ENCODE measurements at places on chromosomes 11 and 22. TPM values are rescaled to one million over a fixed set of nuclear protein-coding genes. Genes with fewer than 3 reads are reported as not detected.

- no peak for ATAC-seq
Measured at GRCh38 chr11:102260241-102260640, 57.0 kb upstream of the BIRC3 start.

DNA sequence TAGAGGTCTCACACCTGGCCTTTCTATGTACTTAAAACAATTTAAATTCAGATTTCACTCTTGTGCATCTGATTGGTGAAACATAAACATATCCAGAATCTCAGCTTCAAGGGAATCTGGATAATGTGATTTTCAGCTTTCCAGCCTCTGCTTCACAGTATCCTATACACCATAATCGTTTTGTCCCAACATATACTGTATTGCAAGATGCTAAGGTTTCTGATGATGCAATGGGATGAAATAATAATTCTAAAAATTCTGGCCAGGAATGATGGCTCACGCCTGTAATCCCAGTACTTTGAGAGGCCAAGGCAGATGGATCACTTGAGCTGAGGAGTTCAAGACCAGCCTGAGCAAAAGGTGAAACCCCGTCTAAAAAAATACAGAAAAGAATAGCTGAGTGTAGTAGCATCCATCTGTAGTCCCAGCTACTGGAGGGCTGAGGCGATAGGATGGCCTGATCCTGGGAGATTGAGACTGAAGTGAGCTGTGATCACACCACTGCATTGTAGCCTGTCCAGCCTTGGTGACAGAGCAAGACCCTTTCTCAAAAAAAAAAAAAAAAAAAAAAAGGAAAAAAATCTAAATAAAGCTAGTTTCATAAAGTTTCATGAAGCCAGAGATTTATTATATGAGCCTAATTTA lies 41.0 kb upstream of the CTSC start:
- no peak for ATAC-seq

DNA sequence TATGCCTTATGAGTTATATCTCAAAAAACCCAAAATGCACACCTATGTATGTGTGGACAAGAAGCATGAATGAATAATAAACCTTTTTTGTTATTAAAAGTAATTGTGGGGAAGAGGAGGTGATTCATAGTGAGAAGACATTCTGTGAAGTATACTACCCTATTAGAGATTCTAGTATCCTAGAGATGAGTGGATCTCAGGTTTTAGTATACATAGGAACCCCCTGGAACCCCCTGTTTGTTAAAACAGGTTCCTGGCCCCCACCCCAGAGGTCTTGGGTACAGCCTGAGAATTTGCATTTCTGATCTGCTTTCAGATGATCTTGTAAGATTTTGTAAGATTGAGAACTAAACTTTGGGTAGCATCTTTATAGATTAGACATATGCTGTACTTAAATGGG lies 17.5 kb downstream of the NUCB2 start:
- no peak for ATAC-seq

DNA sequence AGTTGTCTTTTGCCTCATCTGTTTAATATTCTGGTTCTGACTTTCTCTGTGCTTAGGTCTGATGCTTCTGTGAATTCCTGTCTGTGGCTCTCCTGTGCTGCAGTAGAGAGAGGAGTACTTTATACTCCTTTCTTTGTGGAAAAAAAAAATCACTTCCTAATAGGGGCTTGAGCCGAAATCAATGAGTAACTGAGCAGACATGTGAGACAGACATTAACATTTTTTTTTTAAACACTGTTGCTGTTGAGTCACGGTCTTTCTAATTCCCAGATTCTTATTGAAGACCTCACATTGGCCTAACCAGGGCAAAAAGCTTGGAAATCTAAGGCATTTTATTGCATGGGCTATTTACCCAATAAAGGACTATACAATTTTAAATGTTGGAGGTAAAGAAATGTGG lies 86.1 kb downstream of the GRM5 start:
- ATAC-seq = no peak

DNA sequence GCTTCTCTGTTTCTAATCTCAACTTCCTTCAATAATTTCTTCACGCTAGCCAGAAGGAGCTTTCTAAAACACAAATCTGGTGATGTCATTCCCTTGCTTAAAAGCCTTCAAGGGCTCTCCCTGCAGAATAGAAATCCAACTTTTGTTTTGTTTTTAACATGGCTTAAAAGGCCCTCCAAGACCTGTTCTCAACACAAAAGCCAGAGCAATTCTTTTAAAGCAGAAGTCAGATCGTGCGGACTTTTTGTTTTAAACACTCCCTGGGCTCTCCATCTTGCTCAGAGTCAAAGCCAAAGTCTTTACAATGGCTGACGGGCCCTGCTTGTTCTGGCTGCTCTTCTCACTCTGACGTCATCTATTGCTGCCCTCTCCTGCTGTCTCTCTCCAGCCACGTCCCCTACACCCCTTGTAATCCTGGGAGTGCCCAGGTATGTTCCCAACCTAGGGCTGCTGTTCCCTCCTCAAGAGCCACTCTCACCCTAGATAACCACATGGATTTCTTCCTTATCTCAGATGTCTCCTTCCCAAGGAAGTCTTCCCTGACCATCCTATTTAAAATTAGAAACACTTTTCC lies 22.5 kb downstream of the TECTA start:
- no peak for ATAC-seq

DNA sequence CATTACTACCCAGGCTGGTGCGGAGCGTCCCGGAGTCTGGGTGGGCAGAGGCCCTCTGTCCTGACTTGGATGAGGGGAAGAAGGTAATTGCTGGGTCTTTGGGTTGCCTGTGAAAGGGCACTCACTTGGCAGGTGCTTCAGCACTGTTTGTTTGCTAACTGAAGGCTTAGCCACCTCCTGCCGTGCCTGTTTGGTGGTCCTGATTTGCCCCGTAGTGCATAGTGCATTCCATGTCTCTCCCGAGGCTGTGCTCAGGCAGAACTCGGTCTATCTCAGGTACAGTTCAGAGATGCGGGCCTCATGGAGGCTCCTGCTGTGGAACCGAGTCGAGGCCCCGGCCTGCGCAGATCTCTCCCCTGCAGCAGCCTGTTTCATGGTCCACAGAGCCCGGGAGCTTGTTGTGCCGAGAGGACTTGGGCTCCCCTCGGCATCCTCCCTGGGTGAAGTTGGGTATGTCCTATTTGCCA lies 146.2 kb downstream of the TBC1D22A start:
- ATAC-seq = no peak

GRCh38 chr11:126284829-126285228 lies 1.9 kb downstream of the TIRAP start:
- no peak for ATAC-seq

The MOB2 gene
- total RNA-seq = 59.6 TPM

- ATAC-seq = no peak
Measured at GRCh38 chr11:117706322-117706814, 90.6 kb downstream of the DSCAML1 start.

DNA sequence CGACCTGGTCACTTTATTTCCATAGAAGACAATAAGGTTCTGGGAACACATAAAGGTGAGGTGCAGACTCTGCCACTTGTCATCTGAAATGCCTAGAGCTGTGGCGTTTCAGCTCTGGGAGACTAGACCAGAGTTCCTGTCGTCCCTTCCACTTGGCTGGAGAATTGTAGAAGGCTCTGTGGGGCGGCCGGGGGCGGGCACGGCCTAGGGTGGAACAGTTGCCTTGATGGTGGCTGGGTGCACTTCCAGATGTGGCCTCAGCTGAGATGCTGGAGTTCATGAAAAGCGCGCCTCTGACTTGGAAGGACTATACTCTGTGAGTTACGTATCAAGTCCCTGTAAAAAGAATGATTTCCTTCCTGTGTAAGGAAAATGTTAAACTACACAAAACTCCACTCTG lies 16.8 kb downstream of the TRMU start:
- ATAC-seq = no peak

The TMPRSS13 gene
- 0.31 TPM for total RNA-seq

DNA sequence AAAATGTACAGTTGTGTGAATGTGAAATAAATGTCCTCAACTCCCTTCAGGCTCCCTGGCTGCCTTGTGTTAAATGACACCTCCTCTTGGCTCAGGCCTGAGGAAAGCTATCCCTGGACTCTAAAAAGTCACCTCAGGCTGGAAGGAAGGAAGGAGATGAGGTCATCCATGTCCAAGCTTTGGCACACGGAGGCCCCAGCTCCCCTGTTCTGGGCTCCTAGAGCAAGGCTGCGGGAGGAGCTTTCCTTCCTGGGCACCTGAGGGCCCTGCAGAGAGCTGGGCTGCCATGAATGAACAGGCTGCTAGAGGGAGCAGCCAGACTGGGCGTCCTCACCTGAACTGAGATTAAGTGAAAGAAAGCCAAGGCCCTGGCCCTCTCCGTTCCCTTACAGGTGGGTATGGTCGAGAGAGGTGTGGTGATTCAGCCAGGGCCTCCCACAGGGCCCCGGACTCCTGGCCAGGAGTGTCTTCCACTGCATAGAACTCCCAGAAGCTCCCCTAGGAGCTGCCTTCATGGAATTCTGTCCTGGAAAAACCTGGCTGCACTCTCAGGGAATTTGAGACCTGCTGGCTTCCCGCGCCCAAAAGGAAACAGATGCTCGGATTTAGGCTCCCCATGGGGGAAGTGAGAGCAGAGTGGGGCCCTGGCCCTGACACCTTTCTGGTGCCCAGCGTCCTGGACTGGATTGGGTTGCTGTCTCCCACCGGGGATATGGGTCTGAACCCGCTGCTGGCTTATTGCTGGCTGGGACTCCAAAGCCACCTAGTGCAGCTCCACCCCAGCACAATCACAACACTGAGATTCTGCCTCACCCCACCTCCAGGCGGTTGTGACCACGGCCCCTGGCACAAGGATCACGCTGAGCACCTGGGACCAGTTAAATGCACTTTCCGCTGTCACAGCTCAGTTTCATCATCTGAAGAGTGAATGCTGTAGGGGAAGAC lies 22.2 kb downstream of the MYBPC3 start:
- ATAC-seq = peak; percentile 54

The TPBGL gene
- total RNA-seq = 0.13 TPM

The HOATZ gene
- not detected for total RNA-seq

GRCh38 chr22:27726331-27726685 lies 75.2 kb downstream of the MN1 start:
- peak; percentile 13 for ATAC-seq

GRCh38 chr22:46531581-46532175 lies 5.7 kb downstream of the CELSR1 start:
- no peak for ATAC-seq

DNA sequence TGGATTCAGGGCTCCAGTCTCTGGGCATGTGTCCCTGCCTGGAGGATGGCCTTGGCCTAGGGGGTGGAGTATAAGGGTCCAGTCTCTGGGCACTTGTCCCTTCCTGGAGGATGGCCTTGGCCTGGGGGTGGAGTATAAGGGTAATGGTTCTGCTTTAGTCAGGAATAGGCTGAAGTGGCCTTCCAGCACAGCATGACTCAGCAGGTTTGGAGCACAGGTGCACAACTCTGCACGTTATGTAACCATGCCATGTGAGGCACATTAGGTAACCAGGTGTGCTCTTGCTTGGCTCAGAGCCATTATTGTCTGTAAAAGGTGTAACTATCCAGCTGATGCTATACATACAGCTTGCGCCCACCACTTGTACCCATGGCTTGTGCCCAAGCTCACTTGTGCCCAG lies 48.4 kb upstream of the POLD3 start:
- no peak for ATAC-seq

- no peak for ATAC-seq
Measured at GRCh38 chr22:43066844-43067385, 22.3 kb downstream of the TTLL1 start.

GRCh38 chr22:23047742-23048141 lies 22.6 kb upstream of the GNAZ start:
- ATAC-seq = no peak

The CNGA4 gene
- total RNA-seq = 0.73 TPM
